Stimulated activated CD4-positive, alpha-beta T cell treated with anti-CD3 and anti-CD28 coated beads, Interleukin-2, amount 100 ng/mL, for 4 hours (primary cell): ENCODE measurements at places on chromosomes 6 and 20.

- no peak for DNase-seq
Measured at GRCh38 chr6:164396071-164397047, 913.0 kb downstream of the C6orf118 start.

DNA sequence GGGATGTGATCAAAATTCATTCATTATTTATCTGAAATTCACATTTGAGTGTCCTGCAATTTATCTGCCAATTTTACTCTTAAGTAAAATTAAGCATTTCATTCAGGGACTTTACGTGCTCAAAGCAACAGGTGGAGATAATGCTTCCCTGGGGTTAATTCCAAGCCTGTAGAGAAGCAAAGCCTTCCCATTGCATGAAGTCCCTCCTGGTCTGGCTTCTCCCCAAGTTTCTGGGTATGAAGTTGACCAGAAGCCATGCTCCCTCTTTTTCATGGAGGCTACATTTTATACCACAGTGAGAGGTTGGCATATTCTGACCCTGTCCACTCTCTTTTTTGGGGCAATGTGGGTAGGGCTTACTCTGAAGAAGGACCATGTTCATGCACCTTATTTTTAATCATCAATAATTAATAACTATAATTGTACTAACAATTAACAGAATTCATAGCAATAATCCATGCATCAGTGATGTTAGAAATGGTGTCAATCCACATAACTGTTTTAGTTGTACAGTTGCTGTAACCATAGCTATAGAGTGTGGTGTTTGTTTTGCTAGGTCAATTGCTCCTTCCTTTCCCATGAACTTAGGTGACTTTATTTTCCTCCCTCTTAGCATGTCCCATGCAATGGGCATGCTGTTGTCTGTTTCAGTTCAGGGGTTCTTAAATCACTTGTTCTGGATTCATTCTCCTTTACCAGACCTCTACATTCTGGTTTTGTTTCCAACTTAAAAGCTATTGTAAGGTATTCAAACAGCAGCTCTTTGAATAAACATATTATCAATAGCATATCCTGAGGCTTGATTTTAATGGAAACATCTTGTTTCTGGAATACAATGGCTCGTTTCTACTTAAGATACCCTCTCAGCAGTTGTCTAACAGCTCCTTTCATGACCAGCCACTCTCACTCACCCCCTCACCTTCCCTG lies 1.5 kb downstream of the LAMA4 start:
- DNase-seq, result no peak

DNA sequence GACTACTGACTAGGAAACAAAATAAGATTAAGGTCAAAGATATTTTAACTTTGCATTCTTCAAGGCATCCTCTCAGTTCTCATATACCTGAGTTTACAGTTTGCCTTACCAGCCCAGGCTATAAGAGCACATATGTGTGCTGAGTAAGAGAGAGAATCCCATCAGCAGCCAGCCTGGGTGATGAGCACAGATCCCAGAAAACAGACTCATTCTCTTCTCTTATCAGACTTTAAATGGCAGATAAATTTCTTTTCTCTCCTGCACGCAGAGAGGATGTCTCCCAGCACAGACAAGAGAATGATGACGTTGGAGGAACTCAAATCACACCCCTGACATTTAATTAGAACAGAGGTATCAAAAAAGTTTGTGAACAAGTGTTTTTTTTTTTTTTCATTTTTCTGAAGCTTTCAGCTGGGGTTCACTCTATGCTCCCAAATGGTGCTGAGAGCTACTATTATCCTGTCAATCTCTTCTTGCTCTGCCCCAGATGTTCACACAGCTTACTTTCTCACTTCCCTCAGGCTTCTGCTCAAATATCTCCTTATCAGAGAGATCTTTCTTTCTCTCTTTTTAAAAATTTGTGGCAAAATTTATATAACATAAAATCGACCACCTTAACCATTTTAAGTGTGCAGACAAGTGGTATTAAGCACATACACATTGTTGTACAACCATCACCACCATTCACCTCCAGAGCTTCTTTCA lies 22.4 kb upstream of the HACE1 start:
- no peak for DNase-seq

GRCh38 chr20:64093013-64093503 lies 8.9 kb upstream of the LKAAEAR1 start:
- DNase-seq, result no peak

- DNase-seq, result no peak
Measured at GRCh38 chr20:51643390-51643789, 100.9 kb upstream of the NFATC2 start.

DNA sequence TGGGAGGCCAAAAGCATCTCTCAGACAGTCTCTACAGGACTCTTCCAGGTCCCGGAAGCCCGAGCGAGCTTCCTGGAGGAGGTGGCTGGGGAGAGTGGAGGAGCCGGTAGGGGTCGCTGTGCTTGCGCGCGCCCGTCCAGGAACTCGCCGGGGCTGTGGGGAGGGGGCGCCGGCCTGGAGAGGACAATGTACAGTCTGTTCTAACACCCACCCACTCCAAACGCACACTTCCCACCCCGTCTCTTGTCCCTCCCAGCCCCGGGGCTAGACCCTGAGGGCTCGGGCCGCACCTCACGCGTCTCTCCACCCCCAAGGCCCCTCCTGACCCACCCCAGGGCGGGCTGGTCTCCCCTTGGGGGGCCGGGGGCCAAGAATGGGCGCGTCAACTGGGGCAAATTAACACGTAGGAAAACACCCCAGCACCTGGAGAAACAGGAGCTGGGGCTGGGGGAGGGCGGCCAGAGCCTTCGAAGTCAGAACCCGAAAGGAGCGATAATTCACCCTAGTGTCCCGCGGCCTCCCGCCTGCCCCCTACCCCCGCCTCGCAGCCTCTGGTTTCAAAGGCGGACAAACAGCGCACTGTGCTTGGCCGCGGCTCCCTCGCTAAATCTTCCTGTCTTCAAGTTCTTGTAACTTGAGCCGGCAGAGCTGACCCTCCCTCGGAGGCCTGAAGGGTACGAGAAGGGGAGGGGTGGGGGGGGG lies 103.2 kb upstream of the FOXP4 start:
- DNase-seq, result no peak

GRCh38 chr20:20092827-20093226 lies 40.5 kb downstream of the CFAP61 start:
- DNase-seq, result no peak

GRCh38 chr6:48628316-48628715 lies 517.3 kb upstream of the PTCHD4 start:
- DNase-seq, result no peak

DNA sequence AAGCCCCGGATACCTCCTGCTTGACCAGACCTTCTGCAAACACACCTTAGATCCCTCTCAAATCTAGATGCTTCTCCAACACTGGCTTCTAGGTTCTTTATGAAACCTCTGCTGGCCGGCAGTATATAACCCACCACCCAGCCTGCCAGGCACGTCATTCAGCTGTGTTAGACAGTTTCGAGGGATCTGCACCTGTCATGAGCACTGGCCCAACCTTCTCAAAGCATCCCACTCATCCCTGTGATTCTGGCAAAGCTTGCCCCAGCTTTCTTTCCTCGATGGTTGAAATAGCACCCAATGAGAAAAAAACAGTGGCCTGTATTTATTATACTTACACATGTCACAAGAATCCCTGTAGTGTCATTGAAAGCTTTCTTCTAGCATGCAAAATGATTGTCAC lies 157.8 kb downstream of the MTHFD1L start:
- no peak for DNase-seq

DNA sequence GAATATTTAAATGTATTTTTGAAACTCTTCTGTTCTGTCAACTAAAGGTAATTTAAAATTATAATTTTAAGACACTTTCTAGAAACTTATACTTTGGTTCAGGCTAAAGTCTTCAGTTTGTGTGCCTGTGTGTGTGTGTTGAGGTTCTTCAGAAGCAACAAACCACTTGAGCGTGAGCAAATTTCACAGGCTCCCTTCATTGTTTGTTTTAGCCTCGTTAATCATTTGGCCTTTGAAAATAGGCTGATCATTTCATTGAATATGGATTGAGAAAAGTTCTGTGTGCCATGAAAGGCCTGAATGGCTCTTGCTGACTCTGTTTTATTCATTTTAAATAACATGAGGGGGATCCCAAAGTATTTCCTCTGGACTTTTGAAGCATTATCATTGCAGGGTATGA lies 420.1 kb downstream of the CDKAL1 start:
- no peak for DNase-seq

GRCh38 chr6:109039795-109040194 lies 54.9 kb downstream of the SESN1 start:
- DNase-seq, result no peak

DNA sequence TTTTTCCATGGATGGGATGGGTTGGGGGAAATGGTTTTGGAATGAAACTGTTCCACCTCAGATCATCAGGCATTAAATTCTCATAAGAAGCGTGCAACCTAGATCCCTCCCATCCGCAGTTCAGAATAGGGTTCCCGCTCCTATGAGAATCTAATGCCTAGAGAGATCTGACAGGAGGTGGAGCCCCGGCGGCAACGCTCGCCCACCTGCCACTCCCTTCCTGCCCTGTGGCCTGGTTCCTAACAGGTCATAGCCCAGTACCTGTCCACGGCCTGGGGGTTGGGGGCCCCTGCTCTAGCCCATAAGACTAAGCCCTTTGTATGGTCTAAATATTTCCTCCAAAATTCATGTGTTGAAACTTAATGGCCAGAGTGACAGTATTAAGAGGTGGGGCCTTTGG lies 92.3 kb upstream of the SALL4 start:
- no peak for DNase-seq

- DNase-seq, result no peak
Measured at GRCh38 chr6:73180763-73181619, 44.3 kb downstream of the KHDC1L start.

DNA sequence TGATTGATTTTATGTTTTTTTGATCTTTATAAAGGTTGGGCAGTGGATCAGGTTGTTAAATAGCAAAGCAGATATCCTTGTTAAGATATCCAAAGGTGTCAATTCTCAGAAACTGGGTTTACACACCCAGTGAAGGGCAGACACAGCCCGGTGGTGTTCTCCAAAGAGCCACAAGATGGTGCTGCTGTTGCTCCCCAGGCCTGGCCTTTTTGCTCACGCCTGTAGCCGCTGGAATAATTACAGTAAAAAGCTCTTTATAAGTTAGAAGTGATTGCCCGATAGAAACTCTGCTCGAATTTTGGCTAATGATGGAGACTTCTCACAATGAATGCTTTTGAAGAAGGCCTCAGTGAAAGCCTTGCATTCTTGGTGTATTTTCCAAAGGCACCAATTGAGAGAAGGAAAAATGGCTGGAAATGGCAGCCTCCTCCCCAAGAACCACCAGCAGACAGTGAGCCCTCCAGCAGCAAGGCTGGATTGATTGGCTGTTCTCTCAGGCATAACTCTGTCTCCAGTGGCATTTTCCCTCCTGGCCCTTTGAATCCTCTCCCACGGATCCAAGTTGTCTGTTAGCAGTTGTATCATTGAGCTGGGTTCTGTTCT lies 120.5 kb upstream of the CHD6 start:
- no peak for DNase-seq
